ENCODE measurements at places on chromosomes 2 and 18.

DNA sequence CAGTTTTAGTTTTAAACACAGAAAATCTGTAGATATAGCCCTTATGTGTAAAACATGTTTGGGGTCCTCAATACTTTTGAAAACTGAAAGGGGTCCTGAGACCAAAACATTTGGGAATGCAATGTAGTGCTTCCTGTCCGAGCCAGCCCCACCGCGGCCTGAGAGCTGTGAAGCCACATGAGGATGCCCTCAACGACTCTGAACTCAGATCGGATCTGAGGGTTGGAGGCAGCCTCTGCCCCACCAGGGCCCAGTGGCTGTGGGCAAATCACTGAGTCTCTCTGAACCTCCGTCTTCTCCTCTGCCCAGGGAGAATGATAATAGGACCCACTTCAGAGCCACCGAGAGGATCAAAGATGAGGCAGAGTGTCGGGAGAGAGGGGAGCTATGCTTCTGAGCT is 33.4 kb upstream of the HPCAL1 start:
- DNase-seq, result no peak

GRCh38 chr2:64017811-64018700 is 1.2 kb downstream of the VPS54 start:
- DNase-seq, result no peak

DNA sequence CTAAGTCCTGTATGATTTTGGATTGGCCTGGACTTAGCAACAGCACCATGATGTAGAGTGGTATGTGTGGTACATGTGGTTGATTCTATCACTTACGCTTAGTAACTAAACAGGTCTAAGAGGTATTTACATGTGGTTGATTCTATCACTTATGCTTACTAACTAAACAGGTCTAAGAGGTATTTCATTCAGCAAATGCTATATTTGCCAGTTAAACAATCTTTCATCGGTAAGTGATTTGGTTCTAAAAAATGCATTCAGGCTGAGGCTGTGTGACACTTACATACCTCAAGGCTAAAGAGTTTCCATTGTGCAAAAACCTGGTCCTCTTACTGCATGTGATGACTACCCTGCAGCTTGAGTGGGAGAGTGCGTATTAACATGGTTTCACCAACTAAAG is 13.1 kb downstream of the EIF4E2 start:
- no peak for DNase-seq

- DNase-seq, result no peak
Measured at GRCh38 chr2:126748929-126749518, 93.1 kb downstream of the GYPC start.

DNA sequence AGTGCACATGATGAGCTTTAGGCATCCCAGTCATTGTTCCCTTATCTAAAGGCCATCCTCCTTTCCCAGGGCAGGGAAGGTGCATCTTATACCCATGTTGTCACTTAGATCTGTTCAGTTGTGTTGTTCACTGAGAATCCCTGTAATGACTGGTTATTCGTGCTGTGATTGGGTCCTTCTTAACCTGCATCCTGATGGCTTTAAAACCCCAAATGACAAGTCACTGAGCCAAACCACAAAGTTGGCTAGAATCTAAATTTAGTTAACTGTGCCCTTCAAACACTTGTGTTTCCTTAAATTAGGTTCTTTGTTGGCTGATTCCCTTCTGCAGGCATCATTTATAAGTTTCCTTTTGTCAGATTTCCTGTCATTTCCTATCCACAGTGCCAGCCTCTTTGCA is 58.5 kb upstream of the SLC16A14 start:
- DNase-seq, result no peak

DNA sequence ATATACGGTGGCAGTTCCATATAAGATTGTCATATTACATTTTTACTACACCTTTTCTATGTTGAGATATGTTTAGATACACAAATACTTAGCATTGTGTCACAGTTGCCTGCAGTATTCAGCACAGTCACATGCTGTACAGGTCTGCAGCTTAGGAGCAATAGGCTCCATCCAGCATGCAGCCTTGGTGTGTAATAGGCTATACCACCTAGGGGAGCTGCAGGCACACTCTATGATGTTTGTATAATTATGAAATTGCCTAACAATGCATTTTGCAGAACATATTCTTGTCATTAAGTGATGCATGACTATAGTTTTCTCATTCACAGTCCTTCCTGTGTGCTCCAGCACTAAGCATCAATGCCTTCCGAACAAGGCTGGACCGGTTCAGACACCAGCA is 133.4 kb downstream of the NDUFA10 start:
- DNase-seq, result no peak

- DNase-seq, result no peak
Measured at GRCh38 chr2:85994897-85995647, 106.3 kb upstream of the ST3GAL5 start.

DNA sequence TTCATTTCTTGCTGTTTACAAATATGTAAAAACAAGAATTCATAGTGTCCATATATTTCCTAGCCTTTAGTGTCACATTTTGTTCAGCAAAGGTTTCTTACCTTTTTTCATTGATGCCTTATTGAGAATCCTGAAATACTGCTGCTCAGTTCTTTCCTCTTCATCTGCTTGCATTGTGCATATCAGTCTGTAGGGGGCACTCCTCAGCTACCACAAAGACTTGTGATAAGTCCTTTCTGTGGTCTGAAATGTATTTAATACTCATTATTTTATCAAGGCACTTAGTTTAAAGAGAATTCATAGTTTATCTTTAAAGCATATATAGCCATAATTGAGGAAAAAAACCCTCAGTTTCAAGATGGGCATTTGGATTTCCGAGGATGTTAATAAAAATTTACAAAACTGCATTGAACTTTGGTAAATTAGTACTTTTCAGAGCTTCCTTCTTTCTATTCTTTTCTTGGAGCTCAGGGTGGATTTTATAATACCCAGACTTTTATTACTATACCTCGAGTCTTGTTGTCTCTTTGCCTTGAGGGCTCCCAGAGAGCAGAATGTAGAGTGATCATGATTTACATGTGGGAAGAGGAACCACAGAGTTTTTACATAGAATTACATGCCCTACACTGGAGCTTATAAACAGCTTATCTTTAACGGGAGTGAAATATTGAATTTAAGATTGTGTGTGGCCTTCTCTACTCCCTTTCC is 570.1 kb downstream of the PLCL1 start:
- no peak for DNase-seq

DNA sequence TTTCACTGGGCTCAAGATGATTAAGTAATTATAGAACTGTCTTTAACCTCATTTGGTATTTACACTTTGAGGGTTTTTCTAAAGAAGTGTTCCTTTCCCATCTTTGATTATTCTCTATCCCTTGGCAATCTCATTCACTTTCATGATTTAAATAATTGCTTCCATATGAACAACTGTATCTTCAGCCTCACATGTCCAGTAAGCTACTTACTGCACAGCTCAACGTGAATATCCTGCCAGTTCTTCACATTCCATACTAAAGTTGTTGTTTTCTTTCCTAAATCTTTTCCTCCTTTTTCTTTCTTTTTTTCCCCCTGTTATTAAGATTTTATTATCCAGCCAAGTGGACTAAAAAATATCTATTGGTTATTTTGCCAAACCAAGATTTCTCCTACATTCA is 37.7 kb downstream of the ZC3H15 start:
- DNase-seq, result no peak

GRCh38 chr2:226678422-226678821 is 121.2 kb downstream of the IRS1 start:
- DNase-seq, result no peak

- DNase-seq, result no peak
Measured at GRCh38 chr2:134642938-134643337, 75.9 kb downstream of the TMEM163 start.

DNA sequence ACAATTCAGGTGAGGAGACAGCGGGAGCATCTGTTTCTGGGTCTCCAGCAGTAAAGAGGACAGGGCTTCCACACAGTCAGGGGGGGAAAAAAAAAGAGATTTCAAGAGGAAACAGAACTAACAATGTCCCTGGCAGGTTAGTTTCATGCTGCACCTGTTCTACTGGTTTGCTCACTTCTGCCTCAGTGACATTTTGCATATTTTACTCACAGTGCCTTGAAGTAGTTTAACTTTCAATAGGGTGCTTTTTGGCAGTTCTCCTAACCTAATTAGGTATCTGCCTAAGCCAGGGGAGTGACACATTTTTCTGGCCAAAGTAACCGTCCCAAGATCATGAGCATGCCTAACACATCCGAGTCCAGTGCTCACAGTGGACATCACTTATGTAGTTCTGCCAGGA is 109.0 kb upstream of the ALK start:
- DNase-seq, result no peak

DNA sequence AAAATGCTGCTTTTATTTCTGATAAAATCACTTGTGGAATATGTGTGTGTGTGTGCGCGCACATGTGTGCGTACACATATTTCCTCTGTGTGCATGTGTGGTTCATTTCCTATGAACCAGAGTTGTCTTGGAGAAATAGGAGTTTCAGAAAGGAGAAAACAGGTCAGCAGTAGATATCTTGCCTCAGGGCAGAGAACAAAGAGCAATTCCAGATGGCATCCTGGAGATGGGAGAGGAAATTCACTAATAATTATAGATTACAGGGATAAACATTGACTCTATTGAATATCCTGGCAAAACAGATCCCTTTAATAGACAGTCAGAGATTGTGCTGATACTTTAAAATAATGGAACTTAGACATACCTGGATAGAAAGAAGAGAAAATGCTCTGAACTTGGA is 298.0 kb downstream of the TRIB2 start:
- DNase-seq, result no peak

DNA sequence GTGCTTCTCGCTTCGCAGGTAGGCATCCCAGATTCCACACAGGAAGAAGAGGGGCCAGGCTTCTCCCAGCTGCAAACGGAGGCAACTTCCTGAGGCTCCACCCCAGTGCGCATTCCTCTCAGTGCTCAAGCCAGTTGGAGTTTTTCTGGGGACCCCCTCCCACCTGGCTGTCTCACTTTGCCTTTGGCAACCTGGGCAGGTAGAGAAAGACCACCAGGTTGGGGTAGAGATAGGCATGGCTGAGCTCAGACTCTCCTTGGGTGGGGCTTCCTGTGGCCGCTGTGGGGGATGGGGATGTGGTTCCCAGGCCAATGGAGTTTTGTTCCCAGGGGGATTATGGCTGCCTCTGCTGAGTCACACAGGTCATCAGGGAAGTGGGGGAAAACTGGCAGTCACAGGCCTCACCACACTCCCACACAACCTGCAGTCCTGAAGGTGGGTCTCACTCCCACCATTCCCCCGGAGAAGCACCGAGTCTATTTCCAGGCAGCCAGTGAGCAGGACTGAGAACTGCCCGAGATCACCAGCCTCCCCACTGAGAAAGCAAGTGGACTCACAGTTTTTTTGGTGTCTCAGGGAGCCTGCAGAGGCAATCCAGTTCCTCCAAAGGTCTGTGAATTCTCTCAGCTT is 38.1 kb downstream of the SLC39A10 start:
- no peak for DNase-seq

GRCh38 chr2:201223089-201224073 is 37.0 kb upstream of the CASP8 start:
- DNase-seq, result no peak

DNA sequence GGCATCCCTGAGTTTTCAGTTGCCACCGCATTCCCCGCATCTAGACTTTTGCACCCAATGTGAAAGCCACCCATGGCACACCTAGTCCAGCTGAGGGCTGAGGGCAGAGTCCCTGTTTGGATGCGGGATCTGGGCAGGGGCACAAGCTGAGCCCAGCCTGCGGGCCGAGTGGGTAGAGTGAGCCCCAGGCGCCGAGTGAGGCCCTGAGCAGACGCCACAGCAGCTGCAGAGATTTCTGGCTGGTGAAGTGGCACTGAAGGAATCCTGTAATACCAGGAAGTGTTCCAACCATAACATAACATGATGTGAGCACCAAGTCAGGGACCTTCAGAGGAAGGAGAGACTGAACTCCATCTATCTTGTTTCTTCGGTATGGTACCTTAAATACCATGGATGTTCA is 27.7 kb upstream of the FRZB start:
- DNase-seq, result no peak

DNA sequence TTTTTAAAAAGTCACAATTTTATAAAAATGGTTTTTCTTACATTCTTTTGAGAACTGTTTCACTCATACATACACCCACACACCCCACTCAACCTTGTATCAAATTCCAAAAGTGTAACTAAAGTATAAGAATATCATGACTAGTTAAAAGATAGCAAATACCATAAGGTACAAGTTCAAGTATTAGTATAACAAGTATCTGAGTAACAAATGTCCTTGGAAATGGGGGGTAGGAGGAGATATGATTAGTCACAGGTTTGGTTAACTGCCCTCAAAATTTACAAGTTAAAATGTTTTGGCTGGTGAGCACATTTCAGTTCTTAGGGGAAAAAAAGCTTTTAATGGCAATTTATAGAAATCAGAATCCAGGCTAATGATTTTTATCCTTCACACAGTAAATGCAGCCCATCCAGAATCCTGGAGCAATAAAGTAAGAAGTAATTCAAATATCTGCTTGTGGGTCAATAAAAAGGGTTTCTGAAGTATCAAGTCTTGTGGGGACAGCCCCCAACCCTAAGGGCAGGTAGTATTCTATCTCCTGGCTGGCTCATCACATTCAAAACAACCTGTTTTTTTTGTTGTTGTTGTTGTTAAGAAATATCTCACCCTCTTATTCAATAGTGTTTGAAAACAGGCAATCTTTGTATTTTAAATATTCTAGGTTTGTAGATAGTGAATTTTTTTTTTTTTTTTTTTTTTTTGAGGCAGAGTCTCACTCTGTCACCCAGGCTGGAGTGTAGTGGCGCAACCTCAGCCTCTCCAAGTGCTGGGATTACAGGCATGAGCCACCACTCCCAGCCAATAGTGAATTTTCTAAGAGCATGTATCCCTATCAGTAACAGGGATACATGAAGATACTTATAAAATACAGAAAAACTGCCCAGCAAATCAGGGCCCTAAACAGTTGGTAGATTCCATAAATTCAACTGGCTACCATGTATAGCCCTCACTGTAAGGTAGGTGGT is 14.5 kb downstream of the IAH1 start:
- DNase-seq, result no peak

DNA sequence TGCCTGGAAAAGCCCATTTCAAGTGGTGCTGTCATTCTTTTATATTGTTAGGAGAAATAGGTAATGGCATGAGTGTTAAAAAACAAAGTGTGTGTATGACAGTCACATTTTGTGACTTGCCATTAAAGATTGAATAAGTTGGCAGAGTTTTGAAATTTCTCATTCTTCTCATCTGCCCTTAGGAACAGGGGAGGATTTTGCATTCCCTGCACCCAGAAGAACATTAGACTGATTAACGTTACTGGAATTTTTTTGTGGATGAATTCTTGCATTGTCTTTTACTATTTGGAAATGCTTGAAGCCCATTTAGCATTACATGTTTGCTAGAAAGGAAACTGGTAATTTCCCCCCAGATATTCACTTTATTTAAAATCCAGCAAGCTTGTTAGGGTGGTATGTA is 162.2 kb downstream of the BABAM2 start:
- DNase-seq, result no peak

- no peak for DNase-seq
Measured at GRCh38 chr2:1429895-1430294, 16.6 kb downstream of the TPO start.

Data from stimulated activated CD8-positive, alpha-beta memory T cell treated with anti-CD3 and anti-CD28 coated beads, Interleukin-2, amount 100 ng/mL, for 1 hour (primary cell).